ENCODE measurements at places on chromosomes 6 and 20.

DNA sequence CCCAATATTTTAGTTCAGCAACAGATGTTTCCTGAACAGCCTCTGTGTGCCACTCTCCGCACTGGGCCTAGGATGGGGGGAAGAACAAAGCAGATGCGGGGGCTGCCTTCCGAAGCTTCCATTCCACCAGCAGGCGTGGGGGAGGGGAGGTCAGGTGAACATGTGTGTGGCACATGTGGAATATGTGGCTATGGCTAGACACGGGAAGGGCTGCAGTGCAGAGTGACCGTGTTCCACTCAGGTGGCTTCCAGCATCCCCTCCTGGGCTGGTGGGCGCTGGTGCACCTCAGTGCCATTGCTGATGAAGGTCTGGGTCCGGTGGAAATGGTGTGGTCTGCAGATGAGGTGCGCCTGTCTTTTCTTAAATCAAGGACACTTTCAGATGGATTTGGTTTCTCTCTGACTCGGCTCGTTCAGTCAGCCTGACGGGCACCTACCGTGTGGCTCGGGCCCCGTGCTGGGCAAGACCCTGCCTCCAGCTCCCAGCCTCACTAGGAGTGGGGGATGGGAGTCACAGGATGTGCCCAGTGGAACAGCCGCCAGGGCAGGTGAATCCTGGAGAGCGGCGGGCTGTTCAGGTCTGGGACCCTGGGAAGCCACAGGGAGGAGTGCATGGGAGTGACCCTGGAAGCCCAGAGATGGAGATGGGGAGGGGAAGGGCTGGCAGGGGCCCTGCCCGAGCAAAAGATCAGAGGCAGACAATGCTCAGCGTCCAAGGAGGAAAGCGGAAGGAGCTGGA lies 111.0 kb downstream of the SYCP2 start:
- DNase-seq: peak; percentile 83

DNA sequence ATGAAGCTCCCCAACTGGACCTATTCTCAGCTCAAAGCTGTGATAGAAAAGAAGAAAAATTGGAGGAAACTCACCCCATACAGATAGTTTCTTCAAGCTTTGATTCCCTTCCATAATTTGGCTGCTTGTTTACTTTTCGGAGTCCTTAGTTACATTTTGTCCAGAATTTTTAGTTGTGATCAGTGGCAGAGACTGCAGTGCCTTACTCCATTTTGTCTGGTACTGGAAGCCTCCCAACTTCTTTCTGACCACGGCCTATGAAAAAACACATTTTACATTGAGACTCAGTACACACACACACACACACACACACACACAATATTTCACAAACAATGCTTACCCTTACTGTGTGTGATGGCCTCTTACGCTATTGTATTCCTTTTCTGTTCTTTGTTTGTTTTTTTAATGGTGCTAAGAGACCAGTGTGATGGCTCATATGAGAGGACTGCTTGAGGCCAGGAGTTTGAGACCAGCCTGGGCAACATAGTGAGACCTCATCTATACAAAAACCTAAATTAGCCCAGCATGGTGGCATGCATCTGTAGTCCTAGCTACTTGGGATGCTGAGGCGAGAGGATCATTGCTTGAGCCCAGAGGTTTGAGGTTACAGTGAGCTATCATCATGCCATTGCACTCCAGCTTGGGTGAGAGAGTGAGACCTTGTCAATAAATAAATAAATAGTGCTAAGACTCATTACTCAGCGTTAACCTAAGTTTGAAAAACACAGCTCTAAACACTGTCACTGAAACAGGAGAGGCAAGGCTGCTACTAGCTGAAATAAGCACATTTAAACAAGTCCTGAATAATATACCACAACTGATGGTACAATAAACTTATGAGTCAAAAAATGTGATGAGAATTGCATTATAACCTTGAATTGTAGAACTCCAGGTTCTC lies 13.8 kb upstream of the RNF8 start:
- DNase-seq: no peak

DNA sequence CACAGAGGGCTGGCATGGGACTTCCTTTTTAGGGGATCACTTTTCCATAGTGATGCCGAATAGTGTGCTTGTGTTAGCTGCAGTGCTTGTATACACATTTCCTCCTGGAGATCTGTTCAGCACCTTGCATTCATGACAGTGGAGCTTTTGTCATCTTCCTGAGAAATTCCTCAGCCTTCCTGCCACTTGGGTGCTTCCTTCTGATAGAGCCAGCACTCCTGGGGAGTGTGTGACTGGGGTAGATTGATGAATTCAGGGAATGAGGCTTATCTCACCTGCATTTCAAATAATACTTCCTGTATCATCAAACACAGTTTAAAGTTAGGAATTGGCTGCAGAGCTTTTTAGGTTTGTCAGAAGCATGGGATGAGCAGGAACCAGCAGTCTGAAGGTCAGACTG lies 48.8 kb upstream of the SCGN start:
- DNase-seq: no peak

DNA sequence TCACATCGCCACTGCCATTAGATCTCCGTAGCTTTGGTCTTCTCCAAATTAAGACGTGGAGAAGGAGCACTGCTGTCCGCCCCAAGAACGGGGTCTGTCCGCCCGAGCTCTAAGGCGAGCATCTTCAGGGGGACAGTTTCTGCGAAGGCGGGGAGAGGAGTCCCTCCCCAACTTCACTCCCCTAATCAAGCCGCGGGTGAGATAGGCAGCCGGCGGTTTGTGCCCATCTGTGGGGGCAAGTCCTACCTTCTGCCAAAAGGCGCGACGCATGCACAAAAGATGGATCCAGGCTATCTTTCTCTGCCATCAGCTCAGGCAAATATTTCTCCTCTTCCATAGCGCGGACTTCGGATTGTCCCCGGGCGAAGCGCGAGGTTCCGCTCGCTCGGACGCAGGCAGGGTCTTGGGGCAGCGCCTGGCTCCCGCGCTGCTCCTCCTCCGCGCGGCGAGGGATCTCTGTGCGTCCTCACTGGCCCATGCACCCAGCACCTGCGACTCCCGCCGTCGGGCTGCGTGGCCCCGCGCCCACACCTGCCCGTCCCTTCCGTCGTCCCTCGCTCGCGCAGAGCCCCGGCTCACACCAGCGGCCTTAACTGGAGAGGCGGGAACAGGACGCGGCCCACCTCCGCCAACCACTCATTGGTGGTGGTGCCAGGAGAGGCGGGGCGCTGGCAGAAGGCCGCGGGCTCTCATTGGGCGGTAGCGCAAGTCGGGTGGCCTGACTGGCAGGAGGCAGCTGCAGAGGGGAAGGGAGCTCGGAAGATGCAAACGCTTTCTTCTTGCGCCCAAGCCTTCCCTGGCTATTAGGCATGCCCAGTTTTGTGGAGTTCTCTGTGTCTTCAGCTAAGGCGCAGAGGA lies at the start of gene KHDRBS2:
Gene KHDRBS2, minus strand, starts transcription at position 614 of the 858 bp plus-strand sequence.
- DNase-seq: peak; percentile 45

- DNase-seq: no peak
Measured at GRCh38 chr6:114172576-114173260, 170.1 kb downstream of the HS3ST5 start.

- no peak for DNase-seq
Measured at GRCh38 chr20:54598352-54598751, 123.0 kb downstream of the DOK5 start.

- no peak for DNase-seq
Measured at GRCh38 chr20:57841297-57841866, 131.6 kb upstream of the PMEPA1 start.

- no peak for DNase-seq
Measured at GRCh38 chr6:49664817-49665216, 28.2 kb upstream of the RHAG start.

DNA sequence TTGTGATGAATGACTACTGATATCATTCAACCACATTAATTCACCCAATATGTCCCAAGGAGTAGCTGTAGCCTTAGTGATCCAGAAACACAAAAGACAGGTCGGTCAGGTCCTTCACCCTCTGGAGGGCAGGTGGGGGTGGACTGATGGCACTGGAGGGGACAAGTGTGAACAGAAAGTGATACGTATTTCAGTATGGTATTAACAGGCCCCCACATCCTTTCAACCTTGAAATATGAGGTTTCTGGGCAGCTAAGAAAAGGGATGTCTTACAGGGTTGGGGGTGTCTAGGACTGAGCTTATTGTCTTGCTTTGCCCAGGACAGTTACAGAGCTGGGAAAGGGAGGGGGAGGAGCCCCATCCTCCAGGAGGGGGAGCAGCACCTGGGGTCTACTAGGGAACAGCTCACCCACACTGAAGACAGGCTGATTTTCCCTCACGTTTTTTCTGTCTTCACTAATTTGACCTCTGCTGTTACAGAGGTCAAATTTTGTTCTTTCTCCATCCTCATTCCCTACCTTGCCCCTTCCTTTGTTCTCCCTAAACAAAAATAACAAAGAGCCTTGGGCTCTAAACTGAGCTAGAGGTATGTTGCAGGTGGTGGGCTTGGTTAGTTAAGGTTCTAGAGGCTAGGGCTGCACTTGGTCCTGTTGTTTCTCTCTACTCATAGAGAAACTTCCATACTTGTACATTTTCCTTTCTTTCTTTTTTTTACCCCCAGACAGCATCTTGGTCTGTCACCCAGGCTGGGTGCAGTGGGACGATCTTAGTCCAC lies 38.0 kb upstream of the EEF1A1 start:
- no peak for DNase-seq

- DNase-seq: no peak
Measured at GRCh38 chr6:42022755-42023384, 27.5 kb upstream of the TAF8 start.

DNA sequence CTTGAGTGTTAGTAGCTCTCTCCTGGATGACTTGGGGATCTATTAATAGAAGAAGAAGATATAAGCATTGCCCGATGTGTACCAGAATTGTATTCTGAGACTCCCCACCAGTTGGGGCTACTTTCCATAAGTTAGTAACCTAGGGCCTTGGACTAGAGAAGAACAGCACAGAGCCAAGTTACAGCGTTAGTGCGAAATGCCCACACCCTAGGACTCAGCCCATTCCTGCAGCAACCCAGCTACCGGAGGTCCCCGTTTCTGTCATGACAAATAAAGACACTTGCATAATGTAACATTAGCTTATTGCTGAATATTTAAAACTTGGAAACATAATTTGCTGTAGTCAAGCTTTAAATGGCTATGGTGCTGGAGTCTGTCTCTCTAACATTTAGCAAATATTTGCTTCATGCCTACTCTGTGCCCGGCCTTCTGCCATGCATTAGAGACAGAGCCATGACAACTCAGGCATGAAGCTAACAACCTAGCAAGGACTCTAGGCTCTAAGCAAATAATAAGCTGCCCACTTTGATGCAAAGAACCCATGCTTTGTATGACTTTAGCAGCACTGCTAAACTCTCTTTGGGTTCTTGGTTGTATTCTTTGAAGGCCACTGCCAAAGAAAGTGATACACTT lies 103.4 kb upstream of the COL21A1 start:
- no peak for DNase-seq

Data from RWPE2 (cell line).